Hematopoietic multipotent progenitor cell treated with erythropoietin and hydrocortisone succinate and interleukin-3 and kit ligand, for 4 days (in vitro differentiated cells): ENCODE measurements at places on chromosomes 11 and 22.

DNA sequence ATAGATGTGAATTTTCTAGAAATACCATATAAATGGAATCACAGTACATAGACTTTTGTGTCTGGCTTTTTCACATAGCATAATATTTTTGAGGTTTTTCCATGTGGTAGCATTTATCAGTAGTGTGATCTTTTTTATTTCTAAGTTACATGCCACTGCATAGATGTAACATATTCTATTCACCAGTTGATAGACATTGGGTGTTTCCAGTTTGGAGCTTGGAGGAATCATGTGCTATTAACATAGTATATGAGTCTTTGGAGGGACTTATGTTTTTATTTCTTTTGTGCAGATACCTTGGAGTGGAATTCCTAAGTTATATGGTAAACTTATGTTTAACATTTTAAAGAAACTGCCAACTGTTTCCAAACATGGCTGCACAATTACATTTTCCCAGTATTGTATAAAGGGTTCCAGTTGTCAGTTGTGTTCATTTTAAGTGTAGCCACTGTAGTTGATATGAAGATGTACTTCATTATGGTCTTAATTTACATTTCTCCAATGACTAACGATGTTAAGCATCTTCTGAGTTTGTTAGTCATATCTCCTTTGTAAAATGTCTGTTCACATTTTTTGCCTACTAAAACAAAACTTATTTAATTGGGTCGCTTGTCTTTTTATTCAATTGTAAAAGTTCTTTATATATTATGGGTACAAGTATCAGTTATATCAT, 145.7 kb upstream of the TRPC6 start:
- no peak for DNase-seq

GRCh38 chr11:123137431-123138224, 57.4 kb downstream of the CLMP start:
- peak; percentile 56 for DNase-seq

- DNase-seq: no peak
Measured at GRCh38 chr11:133903056-133903455, 53.7 kb downstream of the IGSF9B start.

- DNase-seq: no peak
Measured at GRCh38 chr11:1276041-1276790, 33.2 kb downstream of the TOLLIP start.

GRCh38 chr11:45379162-45379863, 93.2 kb upstream of the SYT13 start:
- no peak for DNase-seq
